IPS DF 19.7 (cell line): ENCODE measurements at places on chromosomes 2 and 18.

- no peak for DNase-seq
Measured at GRCh38 chr2:36954977-36955607, 11.2 kb downstream of the STRN start.

GRCh38 chr18:460791-461190 lies 39.7 kb downstream of the COLEC12 start:
- no peak for DNase-seq

DNA sequence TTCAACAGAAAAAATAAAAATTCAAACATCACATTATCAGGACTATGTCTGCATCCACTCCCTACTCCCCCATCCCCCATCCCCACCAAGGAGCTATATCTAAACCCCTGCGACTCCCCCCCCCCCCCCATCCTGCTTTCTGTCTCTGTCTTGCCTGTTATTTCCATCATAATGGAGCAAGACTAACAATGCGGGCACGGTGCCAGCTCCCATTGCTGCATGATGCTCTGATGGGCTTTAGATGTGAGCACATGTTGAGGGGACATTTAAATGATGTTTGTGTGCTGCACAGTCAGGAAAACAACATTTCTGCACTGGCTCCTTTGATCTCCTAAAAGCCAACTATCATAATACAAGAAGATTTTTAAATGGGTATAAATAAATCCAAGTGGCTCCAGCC lies 644.2 kb upstream of the SETBP1 start:
- DNase-seq = no peak

GRCh38 chr2:61793389-61793836 lies 60.4 kb downstream of the FAM161A start:
- peak; percentile 60 for DNase-seq

- no peak for DNase-seq
Measured at GRCh38 chr2:97967216-97967592, 28.5 kb downstream of the TMEM131 start.

- DNase-seq = no peak
Measured at GRCh38 chr2:126222278-126222677, 433.7 kb upstream of the GYPC start.

GRCh38 chr2:46943881-46944798 lies 28.5 kb upstream of the MCFD2 start:
- no peak for DNase-seq

DNA sequence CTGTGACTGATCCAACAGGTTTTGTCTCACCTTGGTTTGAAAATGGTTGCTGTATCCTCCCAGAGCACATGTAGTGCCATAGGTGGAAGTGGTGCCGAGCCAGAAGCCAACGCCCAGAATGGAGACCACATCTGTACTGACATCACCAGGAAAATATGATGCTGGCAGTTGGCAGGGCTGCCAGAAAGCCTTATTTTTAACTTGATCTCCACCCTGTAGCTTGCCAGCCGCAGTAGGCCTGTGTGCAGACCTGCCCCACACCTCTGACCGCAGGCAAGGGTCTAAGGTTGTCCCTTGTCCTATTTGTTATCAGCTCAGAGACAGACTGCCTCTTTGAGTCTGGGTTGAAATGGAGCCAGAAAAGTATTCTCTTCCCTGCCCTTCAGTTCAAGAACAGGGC lies 123.5 kb upstream of the EML6 start:
- DNase-seq = no peak

GRCh38 chr2:215685238-215685990 lies 249.5 kb upstream of the FN1 start:
- no peak for DNase-seq

- no peak for DNase-seq
Measured at GRCh38 chr2:25567406-25567805, 106.0 kb downstream of the DTNB start.

DNA sequence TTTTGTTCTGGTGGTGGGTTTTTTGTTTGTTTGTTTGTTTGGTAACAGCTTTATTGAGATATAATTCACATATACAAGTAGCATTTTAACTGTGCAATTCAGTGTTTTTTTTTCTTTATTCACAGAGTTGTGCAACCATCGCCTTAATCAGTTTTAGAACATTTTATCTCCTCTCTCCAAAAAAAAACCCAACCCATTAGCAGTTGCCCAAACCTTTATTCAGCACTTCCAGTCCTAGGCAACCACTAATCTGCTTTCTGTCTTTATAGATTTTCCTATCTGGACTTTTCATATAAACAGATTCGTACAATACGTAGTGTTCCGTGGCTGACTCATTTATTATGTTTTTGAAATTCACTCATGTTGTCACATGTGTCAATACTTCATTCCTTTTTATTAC lies 38.7 kb downstream of the CCDC138 start:
- DNase-seq = no peak

- no peak for DNase-seq
Measured at GRCh38 chr2:237164474-237165042, 78.9 kb downstream of the COPS8 start.

GRCh38 chr18:58378411-58379379 lies 250.2 kb downstream of the ALPK2 start:
- no peak for DNase-seq

DNA sequence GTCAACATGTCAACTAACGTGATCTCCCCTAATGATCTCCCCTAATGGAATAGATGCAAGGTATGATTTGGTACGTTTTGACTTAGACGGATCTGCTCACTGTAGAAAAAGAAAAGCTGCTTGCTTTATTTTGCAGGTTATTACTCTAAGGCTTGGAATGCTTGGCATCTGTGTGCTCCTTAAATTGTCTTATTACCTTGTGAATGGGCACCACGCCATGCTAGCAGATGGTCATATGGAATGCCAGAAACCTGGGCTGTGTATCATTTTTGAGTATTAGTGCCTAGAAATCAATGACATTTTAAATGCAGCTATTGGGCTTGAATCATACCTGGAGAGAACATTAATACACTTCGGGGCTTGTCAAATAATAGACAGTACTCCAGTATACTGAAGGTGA lies 16.5 kb upstream of the FIGN start:
- no peak for DNase-seq

- DNase-seq = no peak
Measured at GRCh38 chr2:14901737-14902136, 269.2 kb downstream of the LRATD1 start.

GRCh38 chr2:230751062-230751461 lies 38.4 kb downstream of the CAB39 start:
- no peak for DNase-seq

GRCh38 chr2:98085649-98086048 lies 1.3 kb upstream of the VWA3B start:
- no peak for DNase-seq

DNA sequence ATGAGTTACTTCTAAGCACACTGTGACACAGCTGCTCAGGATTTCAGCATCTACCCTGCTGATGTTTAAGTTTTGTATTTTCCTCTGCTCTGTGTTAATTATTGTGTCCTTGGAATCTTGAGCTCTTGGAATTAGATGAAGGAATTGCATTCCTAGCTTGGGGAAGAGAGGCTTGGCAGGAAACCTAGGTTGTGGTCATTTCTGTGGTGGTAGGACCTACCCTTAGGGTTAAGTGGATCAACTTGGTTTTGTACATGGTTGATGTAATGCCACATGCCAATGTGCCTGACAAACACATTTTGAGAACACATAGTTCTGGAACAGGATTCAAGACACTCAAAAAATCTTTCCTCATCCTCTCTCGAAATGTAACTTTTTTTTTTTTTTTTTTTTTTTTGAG lies 264.5 kb upstream of the MEX3C start:
- DNase-seq = no peak

DNA sequence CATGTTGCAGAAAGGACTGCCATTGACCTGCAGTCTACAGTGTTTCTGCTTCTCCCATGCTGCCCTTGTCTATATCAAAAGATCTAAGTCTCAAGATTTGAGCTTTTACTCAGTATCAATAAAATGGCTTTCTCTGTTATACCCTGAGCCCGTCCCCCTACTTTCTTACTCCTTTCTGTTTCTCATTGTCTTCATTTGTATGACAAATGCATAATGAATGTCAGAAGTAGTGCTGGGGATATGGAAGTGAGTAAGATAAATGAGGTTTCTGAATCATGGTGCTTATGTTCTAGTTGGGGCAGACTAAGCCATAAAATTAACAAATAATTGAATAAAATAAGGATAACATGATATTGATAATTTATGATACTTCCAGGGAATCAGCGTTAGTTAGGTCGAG lies 128.6 kb downstream of the PARD3B start:
- DNase-seq = no peak

GRCh38 chr18:2376707-2377106 lies 194.6 kb downstream of the METTL4 start:
- DNase-seq = no peak

GRCh38 chr18:1599196-1599595 lies 694.5 kb downstream of the ADCYAP1 start:
- no peak for DNase-seq

- no peak for DNase-seq
Measured at GRCh38 chr2:105294844-105295481, 34.6 kb downstream of the TGFBRAP1 start.

DNA sequence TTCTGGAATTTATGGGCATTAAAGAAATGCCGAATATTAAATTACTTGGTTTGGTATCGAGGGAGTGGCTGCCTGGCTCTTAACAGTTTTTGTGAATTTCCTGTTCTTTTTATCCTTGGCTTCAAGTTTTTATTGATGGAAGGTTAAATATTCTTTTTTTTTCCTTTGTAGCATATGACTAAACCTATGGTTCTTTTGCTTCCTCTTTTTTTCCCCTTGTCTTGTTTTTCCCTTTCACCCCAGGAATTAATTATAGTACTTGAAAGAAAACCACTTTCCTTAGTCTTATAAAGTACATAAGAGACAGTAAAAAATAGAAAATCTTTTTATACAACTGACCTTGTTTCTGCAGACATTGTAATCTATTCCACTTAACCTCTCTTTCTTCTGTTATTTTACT lies 42.4 kb downstream of the MGAT5 start:
- no peak for DNase-seq

GRCh38 chr2:74544634-74545033 lies 9.1 kb downstream of the LOXL3 start:
- DNase-seq = no peak

- no peak for DNase-seq
Measured at GRCh38 chr2:210873631-210874030, 317.2 kb downstream of the CPS1 start.

DNA sequence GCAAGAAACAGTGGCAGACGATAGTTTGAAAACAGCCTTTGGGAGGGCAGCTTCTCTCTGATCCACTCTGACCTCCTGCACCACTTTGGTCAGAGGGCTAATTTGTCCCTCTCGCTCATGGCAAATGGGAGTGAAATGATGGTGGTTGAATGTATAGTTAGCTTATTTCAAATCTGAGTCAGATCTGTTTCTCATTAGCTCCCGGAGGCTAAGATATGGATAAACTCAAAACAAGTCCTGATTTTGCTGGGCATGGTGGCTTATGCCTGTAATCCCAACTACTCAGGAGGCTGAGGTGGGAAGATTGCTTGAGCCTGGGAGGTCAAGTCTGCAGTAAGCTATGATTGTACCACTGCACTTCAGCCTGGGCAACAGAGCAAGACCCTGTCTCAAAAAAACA lies 145.0 kb downstream of the ALK start:
- DNase-seq = no peak

DNA sequence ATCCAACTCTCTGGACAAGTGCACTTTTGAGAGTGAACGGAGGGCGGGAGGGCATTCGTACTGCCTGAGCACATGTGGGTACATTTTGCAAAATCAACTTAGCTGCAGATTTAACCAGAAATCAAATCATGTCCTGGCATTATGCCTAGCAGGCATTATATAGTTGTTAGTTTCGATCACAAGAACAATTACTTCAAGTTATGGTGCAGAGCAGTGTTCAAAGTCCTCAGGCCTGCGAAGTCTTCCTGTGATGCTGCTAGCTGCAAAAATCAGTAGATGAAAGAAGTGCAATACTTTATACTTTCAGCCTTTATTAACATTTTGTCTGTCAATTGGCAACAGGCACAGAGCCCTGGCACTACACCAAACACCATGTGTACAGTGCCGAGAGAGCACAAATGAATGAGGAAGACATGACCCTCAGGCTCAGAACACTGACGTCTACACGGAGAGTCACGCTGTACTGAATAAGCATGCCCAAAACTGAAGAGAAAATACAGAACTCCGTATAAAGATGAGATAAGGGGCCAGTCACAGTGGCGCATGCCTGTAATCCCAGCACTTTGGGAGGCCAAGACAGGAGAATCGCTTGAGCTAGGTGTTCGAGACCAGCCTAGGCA lies 92.1 kb upstream of the CREB1 start:
- no peak for DNase-seq

GRCh38 chr2:237120916-237121315 lies 35.2 kb downstream of the COPS8 start:
- no peak for DNase-seq

DNA sequence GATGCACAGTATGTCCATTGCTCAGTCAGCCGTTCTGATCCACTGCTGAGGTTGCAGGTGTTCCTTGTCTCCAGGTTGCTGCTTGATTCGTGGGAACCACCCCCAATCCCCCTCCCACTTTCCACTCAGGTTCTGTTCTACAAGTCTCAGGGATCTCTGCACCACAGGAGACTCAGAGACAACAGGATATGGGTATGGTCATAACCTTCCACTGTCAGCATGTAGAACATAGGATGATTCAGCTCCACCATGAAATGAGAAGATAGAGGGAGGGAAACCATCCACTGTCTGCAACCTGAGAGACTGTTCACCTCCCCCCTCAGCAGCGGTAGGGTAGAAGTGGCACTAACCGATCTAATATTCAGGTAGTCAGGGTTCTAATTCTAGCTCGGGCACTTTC lies 19.0 kb upstream of the KLF7 start:
- DNase-seq = no peak

DNA sequence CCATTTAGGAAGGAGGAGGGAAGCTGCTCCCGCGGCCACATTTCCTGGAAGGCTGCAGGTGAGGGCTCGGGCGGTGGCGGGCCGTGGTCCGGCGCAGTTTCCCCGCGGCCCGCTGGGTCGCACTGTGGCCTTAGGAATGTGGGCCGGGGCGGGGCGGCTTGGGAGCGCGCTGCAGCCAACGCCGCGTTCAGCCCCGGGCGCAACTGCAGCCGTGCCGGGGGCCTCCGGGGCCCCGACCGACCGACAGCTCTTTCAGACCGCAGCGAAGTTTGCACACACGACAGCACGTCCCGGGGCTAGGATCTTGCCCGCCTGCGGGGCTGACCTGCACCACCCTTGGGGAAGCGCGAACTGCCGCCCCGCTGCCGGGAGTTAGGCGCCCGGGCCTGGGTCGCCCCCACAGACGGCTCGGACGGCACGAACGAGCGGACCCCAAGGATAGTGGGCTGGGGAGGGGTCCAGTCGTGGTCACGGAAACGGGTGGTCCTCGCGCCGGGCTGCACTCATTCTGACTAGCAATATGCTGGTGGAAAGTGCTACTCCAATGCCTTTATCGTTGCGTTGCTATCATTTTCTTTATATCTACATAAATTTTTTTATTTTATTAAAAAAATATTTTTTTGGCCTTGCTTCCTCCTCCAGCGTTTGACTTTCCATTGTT lies 69.9 kb upstream of the DLX2 start:
- DNase-seq = peak; percentile 40

GRCh38 chr2:128366713-128367511 lies 48.2 kb upstream of the HS6ST1 start:
- DNase-seq = no peak

DNA sequence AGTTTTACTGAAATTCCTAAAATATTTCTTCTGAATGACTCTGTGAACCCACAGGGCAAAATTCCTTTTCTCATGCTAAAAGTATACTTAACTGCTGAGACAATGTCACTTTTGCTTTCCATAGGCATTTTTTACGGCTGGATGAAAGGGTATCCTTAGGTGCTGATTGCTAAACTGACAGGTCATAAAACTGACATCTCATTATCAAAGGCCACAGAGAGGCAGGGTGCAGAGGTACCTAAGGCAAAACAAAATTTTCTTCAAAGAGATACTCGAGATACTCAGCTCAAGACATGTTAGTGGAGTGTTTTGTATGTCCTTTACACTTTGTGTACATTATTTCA lies 62.0 kb upstream of the WDR75 start:
- no peak for DNase-seq
